ENCODE measurements at places on chromosomes 2 and 18.

DNA sequence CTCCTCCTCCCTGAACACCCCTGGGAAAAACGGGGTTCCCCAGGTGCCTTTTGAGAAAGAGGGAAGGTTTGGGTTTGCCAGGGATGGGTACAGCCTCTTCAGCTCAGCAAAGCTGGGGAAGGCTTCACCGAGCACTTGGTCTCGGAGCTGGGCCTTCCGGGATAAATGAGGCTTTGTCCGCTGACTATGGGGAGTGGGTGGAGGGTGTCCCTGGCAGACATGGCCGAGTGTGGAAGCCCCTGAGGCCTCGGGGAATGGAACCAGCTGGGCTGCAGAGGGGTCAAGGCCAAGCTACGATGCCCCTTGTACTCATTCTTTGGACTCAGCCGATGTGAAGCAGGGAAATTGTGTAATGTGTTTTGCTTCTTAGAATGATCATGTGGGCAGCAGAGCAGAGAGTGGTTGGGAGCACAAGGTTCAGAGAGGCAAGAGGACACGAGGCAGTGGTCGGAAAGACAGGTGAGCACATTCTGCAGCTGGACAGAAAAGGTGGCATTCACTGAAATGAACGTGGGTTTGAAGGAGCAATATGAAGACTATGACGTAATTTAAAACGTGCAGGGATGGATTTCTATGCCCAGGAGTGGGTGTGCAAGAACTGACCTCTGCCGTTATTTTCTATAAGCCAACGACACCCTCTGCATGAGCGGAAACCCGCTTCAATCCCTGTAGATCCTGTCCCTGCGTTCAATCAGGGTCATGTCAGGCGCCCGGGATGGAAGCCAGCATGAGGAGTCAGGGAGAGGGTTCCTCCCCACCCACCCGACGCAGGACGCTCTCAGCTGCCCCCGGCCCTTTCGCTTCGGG, 142.6 kb downstream of the PXDN start:
- DNase-seq = no peak

DNA sequence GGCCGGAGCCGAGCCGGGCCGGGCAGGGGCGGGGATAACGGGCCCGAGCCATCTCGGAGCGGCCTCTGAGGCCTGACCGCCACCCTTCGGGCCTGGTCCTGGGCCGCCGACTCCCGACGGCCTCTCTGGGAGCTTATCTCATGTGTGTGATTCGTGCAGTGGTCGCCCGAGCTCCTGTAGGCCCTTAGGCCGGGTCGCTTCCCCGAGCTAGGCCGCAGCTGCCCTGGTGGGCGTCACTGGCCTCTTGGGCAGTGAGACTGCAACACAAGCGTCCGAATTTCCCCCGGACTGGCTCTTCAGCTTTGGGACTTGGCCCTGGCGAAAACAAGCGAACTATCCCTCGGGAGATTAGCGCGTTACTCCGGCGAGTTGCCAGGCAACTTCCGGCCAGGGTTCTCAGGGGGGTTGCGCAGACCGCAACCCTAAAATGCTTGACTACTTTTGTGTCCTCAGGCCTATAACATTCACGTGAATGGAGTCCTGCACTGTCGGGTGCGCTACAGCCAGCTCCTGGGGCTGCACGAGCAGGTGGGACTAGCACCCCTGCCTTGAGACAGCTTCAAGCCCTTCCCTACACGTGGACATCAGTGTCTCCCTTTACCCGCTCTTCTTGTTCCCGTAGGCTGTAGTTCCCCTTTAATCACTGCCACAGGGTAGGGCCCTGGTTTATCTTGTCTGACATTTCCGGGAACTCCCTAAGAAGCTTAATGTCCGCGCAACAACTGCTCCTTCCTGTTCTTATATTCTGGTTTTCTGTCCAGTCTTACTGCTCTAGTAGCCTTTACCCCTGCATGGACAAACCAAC, 602 bp downstream of the SNX17 start:
- no peak for DNase-seq

- no peak for DNase-seq
Observed at GRCh38 chr18:10457767-10458166, 3.3 kb downstream of the APCDD1 start.

- DNase-seq = no peak
Observed at GRCh38 chr18:67363694-67364093, 152.8 kb downstream of the DSEL start.

DNA sequence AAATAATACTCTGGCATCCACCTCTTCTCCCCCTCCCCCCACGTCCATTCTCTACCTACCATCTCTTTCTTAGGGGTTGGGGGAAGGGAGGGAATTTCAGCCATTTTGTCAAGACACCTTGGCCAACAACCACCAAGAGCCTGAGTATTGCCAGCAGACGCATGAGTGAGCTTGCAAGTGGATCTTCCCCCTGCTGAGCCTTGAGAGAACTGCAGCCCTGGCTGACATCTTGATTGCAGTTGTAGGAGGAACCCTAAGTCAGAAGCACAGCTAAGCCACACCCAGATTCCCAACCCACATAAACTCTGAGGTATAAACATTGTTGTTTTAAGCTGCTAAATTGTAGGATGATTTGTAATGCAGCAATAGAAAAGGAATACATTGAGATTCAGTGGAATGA, 165.6 kb downstream of the TMEFF2 start:
- no peak for DNase-seq

DNA sequence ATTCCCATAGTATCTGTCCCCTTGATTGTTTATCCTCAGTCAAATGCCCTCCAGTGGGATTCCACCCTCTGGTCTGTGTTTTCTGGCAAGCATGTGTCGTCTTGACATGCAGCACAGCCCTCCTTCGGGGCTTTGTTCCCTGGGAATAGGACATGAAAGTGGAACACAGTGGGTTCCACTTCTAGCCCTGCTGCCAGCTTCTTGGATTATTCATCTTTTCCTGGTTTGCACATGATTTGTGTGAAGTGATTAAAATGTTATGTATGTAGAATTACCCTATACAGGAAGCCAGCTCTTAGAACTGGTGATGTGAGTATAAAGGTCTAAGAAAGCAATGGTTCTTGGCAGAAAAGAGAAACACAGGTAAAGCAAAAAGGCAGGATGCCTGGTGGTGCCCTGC, 142.3 kb downstream of the TANC1 start:
- DNase-seq = no peak

DNA sequence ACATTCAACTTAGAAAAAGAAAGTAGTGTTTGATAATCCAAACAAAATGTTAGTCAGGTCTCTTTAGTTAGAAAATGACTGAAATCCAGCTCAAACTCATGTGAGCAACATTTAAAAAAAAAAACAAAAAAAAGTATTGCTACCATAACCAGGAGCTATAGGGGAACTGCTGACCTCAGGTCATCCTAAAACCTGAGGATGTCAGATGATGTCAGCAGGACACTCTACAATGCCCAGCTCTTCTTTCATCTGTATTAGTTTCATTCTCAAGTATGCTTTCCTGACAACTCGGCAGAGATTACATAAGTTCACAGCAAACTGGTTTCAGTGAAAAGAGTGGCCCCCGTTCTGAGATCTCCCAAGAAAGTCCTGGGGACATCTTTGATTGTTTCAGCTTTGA, 4.2 kb upstream of the ESCO1 start:
- no peak for DNase-seq

- DNase-seq = no peak
Observed at GRCh38 chr18:9617006-9617542, 2.7 kb upstream of the PPP4R1 start.
